ENCODE measurements at places on chromosomes 6 and 20. TPM values are rescaled to one million over a fixed set of nuclear protein-coding genes. Genes with fewer than 3 reads are reported as not detected.

The RAET1G gene
- 0.20 TPM for total RNA-seq

GRCh38 chr6:148745926-148746325 is 904 bp upstream of the UST start:
- no peak for DNase-seq

- DNase-seq: no peak
Observed at GRCh38 chr6:80376411-80376810, 269.9 kb downstream of the BCKDHB start.

DNA sequence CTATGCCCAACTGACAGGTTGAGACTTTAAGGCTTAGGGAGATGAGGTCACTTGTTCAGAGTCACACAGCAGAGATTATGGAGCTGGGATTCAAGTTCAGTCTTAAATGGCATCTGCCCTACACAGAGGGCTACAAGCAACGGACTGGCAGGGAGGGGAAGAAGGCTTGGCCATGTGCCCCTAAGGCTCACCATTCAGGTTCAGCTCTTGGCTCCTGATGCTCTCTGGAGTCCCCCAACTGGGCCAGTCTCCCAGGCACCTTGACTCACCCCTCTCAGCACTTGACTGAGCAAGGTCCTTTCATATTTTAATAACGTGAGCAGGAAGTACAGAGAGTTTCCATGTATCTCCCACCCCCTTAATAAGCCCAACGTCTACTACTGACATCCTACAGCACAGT is 71.4 kb upstream of the MAFB start:
- DNase-seq: no peak

DNA sequence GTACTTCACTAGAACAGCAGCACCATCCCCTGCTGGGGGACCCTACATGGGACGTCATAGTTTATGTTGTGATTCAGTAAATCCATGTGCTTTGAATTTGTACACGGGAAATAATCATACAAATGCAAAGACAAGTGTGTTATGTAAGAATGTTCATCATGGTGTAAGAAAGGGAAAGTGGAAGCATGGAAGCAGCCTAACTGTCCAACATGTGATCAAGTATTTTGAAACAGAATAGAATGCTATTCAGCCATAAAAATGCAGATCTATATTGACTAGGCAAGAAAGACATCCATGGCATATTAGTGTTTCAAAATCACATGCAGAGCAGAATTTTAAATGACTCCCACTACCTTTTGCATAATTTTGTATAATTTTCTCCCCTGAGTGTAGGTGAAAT is 117.6 kb downstream of the F13A1 start:
- no peak for DNase-seq

DNA sequence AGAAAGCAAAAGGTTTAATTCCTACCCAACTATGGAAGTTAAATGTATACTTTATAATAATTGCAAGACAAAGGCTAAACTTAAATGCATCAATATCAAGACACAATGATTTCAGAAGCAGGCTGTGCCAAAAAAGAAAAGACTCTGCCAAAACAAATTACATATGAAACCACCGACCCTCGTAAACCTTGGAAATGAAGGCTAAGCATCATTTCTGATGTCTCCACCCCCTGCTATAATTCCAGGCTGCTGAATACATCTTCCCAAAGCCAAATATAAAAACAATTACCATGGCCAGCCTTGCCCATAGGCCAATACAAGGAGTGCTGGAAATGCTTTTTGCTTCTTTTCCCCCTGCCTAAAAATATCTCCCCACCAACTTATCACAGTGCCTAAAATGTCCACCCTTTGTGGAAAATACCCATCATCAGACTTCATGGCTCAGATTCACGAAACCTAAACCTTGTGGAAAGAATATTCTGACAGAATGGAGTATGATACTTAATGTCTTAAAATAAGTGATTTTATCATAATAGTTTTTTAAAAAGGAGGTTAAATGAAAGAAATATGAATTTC is 37.4 kb downstream of the RCAN2 start:
- DNase-seq: no peak

DNA sequence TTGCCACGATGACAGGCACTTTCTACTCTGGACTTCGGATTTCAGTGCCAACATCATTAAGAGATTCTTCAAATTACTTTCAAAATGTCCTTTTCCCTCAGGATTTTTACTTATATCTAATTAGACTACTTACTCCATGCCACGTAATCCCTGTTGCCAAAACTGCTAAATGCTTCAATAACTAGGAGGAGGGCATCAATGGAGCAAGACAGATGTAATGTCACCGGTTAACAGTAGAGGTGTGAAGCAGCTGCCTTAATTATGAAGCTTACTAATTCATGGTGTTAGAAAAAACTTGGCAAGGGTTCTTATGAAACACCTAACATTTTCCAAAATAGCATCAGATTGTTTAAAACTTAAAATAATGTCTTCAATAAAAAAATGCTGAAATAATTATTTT is 111.2 kb upstream of the SIM1 start:
- DNase-seq: no peak

DNA sequence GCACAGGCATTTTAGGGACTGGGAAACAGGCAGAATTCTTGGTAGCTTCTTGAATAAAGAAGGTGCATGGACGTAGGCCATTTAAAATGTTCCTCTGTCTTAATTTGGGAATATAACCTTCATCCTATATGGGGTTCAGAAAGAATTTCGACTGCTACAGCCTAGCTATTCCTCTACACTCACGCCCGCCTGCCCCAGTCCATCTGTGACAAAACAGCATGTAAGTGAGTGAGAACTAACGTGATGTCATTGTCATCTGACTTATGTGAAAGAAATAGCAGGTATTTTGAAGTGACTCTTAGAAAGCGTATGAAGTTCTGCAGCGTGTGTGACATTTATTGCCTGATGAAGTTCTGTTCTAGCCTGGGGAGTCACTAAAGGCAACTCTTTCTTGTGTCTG is 52.2 kb upstream of the SLC22A1 start:
- no peak for DNase-seq

The C20orf204 gene
- total RNA-seq: 6.9 TPM

- peak; percentile 15 for DNase-seq
Observed at GRCh38 chr6:158387036-158387435, 74.8 kb downstream of the TULP4 start.

The AK9 gene
- total RNA-seq: 3.1 TPM

The TGM2 gene
- total RNA-seq: 343 TPM

The ADGRB3 gene
- not detected for total RNA-seq

- DNase-seq: no peak
Observed at GRCh38 chr6:44221961-44222335, 1.4 kb upstream of the SLC29A1 start.

DNA sequence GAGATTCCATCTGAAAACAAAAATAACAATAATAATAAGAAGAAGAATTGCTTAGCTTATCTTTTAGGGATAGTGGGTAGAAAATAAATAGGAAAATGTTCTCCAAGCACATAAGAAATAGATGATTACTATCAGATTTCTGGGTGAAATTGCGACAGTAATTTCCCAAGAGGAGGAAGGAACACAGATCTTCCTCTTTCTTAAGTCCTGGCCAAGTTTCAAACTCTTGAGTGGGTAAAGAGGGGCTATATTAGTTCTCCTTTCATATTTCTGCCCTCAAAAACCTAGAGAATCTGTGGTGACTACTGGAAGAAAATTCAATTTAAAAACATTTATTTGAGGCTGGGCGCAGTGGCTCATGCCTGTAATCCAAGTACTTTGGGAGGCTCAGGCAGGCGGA is 63.7 kb downstream of the PHACTR2 start:
- DNase-seq: no peak

GRCh38 chr6:167997642-167998041 is at the start of gene KIF25:
Gene KIF25 (plus strand): TSS chr6:167997671. CDS start chr6:168029586, 31,915 bp downstream.
- DNase-seq: no peak

The GHRH gene
- not detected for total RNA-seq

DNA sequence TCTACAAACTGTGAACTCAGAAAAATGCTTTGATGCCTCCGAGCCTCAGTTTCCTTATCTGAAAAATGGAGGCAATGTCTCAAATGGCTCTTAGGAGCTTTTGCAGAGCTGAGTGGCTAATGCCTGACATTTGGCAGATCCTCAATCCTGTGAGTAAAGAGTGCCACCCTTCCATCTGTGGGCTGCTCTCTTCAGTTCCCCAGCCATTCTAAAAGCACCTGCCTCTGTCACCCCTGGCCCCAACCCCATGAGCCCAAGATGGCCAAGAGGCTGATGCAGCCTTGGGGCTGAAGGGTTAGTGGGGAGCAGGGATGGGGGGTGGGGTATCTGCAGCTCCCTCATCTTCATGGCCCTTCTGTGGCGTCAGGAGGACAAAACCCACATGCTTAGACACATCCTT is 14.5 kb upstream of the GUCA1A start:
- no peak for DNase-seq

DNA sequence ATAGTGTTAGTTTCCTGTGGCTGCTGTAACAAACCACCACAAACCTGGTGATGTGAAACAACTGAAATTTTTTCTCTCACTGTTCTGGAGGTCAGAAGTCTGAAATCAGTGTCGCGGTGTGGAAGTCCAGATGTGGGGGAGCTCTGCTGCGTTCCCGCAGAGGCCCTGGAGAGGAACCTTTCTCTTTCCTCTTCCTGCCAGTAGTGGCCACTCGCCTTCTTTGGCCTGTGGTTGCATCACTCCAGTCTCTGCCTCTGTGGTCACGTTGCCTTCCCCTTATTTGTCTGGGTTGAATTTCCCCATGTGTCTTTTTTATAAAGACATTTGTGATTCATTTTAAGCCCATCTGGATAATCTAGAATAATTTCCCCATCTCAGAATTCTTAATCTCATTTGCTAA is 295.5 kb upstream of the FLRT3 start:
- no peak for DNase-seq

DNA sequence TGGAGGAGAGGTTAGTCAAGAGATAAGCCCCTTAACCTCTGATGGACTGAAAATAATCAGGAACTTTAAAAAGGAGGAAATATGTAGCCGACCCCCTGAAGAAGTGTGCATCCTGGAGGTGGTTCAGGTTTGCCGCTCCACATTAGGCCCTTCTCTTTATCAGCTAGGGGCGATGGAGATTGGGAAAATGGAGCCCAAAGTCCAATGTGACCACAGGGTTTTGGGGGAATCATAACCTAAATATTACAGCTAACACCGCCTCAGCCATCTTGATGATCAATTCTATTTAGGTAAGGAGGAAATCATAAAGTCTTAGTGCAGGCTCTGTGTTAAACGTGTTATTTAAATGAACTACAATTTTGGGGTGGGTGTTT is 1.2 kb downstream of the OGFRL1 start:
- no peak for DNase-seq

DNA sequence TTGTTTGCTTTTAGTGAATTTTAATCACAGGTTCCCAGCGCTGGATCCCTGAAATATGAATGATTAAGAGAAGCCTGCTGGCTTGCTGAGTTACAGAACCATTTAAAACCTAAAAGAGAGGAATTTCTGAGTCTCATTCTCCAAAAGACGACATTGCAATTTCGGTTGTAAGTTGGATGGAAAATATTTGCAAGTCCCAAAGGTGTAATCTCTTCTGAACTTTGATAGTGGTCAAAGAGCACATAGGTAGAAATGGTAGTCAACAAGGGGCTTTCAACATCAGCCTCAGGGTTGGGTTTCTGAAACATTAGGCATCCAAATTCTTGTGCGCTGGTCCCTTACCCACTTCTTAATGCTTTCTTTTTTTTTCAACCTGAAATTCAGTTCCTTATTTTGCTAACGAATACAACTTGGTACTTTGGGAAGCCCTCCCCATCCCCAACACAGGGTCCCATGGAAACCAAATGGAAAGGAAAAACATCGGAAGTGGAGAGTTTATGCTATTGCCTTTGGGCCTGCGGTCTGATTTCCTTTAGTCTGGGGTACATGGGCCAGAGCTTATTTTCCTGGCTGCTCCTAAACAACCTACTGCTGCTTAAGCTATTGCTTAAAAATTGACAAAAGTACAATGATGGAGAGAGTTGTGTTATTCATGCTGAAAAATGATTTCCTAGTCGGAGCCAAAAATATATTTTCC is 117.0 kb upstream of the KCNK16 start:
- peak; percentile 50 for DNase-seq

GRCh38 chr6:147201885-147202515 is 2.2 kb upstream of the STXBP5 start:
- peak; percentile 38 for DNase-seq

DNA sequence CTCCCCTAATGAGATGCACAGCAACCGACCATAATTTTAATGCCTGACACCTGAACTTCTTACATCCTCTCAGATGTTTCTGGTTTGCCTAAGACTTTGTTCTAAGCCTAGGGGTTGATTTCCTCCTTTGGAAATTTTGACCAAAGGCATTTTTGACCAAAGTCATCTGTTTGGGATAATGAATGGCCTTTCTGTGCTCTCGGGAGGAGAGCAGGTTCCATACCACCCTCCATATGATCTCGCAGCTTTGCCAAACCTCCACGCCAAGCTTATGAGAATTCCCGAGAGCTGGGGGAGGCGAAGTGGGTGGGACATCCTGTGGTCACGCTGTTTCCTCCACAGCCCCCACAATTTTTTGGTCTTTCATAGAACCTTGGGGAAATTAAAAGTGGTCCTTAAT is 91.7 kb downstream of the SCML4 start:
- no peak for DNase-seq

DNA sequence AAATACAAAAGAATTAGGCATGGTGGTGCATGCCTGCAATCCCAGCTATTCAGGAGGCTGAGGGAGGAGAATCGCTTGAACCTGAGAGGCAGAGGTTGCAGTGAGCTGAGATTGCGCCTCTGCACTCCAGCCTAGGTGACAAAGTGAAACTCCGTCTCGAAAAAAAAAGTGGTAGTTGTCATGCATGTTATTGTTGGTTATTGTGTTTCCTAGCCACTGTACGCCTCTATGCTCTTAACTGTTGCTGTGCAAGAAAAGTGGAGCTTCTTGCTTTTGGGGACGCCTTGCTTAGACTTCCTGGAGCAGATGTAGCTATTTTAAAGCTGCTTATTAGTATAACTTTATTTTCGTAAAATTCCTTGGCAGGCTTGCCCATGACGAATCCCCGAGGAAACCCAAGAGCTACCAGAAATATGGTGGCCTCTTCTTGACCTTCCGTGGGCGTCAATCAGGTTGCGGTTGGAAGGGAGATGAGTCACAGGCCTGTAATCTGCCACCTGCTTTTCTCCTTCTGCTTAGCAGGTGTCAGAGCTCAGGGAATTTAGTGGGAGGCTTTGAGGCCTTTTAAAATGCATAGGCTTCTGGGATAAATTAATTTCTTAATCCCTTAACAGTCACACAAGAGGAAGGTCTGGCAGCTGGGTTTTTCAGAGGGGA is 17.3 kb downstream of the GABRR2 start:
- DNase-seq: peak; percentile 99

The PLAGL2 gene
- total RNA-seq: 2.8 TPM

- no peak for DNase-seq
Observed at GRCh38 chr6:62978920-62979319, 232.3 kb upstream of the FKBP1C start.

The EDN1 gene
- 268 TPM for total RNA-seq

The HLA-DMB gene
- total RNA-seq: under 0.01 TPM

The OGFR gene
- 23.0 TPM for total RNA-seq

GRCh38 chr20:35226126-35226883 is at the start of gene MMP24:
Gene MMP24 (plus strand): TSS chr20:35226690. CDS start chr20:35226739, 49 bp downstream.
- no peak for DNase-seq

GRCh38 chr6:43968110-43968965 is 158.9 kb downstream of the MRPL14 start:
- no peak for DNase-seq

All from lung microvascular endothelial cell (primary cell).